ENCODE measurements at places on chromosomes 1 and 21.

GRCh38 chr1:69406244-69406643 is 161.5 kb upstream of the LRRC7 start:
- no peak for DNase-seq

- DNase-seq = no peak
Measured at GRCh38 chr1:82598337-82598736, 797.6 kb downstream of the ADGRL2 start.

GRCh38 chr1:238293075-238293474 is 402.4 kb upstream of the ZP4 start:
- no peak for DNase-seq

DNA sequence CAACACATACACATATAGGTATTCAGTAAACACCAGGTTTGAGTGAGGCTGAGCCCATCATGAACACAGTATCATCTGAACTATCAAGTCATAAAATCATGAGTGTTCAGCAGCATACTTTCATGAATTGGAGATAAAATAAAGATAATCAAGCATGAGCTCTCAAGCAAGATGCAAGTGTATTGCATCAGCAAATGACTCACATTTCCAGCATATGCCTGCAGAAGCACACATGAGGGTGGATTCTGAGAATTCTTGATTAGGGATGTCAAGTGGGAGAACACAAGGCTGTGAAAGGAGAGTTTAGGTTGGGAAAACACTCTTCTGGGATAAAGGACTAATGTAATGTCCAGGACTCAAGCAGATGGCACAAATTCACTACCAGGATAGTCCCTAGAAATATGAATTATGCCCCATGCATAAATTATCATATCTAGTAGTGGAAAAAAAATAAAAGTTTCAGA is 299.2 kb downstream of the SRGAP2C start:
- DNase-seq = no peak

GRCh38 chr1:177043597-177043996 is 120.9 kb downstream of the ASTN1 start:
- DNase-seq = no peak

GRCh38 chr1:61606448-61607312 is 118.3 kb downstream of the TM2D1 start:
- DNase-seq = no peak

- no peak for DNase-seq
Measured at GRCh38 chr1:195866091-195866780, 742.0 kb downstream of the KCNT2 start.

DNA sequence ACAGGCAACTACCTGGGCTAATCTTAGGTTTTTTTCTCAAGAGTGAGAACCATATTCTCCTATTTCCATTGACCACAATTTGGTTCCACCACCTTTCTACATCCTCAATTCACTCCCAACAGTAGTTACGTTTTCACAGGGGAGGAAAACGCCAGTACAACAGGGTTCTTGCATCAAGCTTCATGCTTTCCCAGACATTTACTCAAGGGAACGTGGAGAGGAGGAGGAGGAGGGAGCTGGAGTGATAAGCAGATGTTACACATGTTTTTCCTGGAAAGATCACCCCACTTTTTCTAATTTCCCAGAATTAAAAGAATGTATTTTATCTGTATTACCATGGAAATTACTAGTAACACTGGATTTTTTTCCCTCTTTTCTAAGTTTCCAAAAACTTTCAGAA is 58.3 kb downstream of the RGS5 start:
- no peak for DNase-seq

DNA sequence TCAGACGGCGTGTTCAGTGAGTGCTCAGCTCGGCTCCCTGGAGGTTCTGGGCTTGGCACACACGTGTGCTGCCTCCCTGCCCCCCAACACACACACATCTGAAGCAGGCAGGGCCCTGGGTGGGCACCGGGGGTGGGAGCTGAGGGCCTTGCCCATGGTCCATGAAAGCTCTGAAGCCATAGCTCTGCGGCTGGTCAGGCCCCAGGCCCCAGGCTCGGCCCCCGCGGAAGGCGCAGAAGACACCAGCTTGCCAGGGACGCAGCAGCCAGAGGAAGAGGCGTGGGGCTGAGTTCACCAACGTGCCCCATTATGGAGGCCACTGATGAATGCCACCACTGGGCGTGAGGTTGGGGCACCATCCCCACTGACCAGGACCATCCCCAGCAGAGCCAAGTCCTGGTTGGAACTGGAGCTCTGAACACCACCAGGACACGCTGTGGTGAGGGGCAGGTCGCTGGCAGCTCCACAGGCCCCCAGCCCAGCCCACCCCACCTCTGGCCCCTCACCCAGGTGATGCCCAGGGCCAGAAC is 4.2 kb downstream of the AURKAIP1 start:
- DNase-seq = no peak

GRCh38 chr1:160046494-160047110 is 14.8 kb upstream of the PIGM start:
- DNase-seq = no peak

GRCh38 chr1:219744652-219745469 is 132.0 kb upstream of the ZC3H11B start:
- no peak for DNase-seq

GRCh38 chr1:61081144-61081685 is 1.1 kb upstream of the NFIA start:
- no peak for DNase-seq

DNA sequence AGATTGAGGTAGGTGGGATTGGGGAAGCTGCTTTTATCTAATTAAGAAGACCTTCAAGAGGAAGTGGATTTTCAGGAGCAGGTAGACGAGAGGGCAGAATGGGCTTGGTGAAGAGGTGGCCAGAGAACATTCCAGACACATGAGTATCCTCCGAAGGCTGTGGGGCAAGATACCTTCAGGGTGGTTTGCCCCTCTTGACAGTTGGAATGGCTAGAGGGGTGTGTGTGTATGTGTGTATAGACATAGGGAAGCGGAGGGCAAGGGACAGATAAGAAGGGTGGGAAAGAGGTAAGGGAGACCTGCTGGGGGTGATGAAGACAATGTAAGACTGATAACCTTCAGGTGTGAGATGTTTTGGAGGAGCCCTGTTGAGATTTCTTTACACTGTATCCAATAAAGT is 46.8 kb upstream of the TSPAN2 start:
- no peak for DNase-seq

DNA sequence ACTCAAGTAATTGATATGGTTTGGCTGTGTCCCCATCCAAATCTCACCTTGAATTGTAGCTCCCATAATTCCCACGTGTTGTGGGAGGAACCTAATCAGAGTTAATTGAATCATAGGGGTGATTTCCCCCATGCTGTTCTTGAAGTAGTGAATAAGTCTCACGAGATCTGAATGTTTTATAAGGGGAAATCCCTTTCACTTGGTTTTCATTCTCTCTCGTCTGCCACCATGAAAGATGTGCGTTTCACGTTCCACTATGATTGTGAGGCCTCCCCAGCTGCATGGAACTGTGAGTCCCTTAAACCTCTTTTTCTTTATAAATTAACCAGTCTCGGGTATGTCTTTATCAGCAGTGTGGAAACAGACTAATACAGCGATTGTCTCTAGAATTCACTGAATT is 135.4 kb downstream of the BACH1 start:
- DNase-seq = no peak

GRCh38 chr1:86507935-86508582 is 38.8 kb upstream of the CLCA4 start:
- DNase-seq = no peak

DNA sequence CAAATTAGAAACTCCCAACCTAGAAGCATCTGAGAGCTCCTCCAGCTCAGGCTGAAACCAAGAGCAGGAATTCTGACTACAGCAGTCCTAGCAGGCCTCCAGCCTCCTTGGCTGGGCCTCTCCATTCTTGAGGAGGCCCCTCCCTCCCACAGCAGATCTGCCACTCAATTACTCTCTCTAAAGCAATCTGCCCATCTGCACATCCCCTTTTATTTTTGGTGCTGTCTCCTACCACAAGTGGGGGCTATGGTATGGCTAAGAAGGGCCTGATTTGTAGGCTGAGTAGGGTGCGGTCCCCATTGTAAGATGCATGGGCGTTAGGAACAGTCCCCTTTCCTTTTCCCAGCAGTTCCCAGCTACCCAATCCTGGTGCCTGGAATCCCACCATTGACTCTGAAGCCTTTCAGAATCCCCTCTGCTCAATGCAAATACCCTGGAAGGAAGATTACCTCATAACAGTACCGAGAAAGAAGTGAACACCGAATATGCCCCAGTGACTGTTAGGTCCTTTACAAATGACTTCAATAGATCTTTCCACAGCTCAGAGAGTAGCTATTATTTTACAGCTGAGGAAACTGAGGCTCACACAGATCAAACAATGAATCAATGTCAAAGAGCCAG is 11.6 kb upstream of the TTC39A start:
- DNase-seq = no peak

DNA sequence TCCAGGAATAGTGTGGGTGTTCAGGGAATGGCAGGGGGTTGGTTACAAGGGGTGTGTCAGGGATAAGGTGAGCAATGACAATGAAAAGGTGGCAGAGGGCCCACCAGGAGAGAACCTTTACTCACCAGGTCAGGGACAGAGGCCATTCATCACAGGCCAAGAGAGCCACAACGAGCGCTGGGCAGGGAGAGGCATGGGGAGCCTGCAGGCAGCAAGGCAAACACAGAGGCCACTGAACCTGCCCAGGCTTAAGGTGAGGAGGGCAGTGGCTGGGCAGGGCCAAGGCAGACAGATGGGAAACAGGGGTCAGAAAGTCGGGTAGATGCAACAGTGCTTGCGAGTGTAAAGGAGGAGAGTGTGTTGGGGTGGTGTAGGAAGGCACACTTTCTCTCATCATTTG is 28.3 kb upstream of the MYBPHL start:
- no peak for DNase-seq

DNA sequence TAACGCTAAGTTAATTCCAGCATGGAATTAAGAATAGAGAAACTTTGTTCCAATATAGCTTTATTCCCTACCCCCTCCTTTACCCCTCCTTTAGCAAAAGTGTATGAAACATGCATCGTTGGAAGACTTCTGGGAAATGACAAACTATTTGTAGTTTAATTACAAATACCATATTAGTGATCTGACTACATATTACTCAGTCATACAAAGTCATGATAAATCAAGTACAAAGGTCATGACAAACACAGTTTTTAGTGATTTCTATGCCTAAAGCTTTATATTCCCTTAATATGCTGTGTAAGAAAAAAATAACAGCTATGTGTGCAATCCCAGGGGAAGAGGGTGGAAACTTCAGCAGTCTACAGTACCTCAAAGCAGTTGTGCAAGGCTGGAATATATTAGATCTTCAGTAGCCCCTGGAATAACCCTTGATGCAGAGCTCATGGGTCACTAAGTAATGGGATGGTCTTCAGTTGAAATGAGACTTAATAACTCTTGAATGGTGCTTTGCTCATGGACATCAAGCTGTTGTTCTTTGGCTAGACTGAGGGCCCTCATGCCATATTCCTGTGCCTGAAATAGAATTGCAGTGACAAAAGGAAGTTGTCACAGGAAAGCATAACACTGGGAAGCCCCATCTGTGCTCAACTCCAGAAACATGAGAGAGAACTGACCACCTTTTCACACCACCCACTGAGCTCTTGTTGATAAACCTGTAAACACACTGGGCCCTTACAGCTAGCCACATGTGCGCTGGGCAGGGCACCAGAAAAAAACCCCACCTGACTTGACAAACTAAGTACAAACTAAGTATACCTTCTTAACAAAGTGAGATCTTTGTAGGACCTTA is 25.3 kb downstream of the ZMYND12 start:
- no peak for DNase-seq
